ENCODE measurements at places on chromosomes 1 and 21.

GRCh38 chr1:30052178-30052577, 671.2 kb downstream of the MATN1 start:
- no peak for DNase-seq

- no peak for DNase-seq
Measured at GRCh38 chr1:41711581-41711980, 207.1 kb downstream of the HIVEP3 start.

GRCh38 chr1:222976453-222976852, 161.6 kb downstream of the DISP1 start:
- DNase-seq, result no peak

GRCh38 chr1:184472136-184472535, 85.3 kb downstream of the C1orf21 start:
- DNase-seq, result no peak

DNA sequence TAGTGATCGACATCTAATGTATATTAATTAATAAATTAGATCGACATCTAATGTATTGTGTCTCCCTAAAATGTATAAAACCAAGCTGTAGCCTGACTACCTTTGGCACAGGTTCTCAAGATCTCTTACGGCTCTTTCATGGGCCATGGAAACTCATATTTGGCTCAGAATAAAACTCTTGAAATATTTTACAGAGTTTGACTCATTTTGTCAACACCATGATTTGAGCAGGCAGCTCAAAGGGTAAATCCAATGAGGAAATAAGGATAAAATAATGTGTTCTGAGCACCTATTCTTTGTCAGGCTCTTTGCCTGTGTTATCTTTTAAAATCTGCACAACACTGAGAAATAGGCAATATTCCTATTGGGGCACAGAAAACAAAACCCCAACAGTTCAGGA, 223.4 kb upstream of the DUSP10 start:
- no peak for DNase-seq

- DNase-seq, result no peak
Measured at GRCh38 chr1:77120950-77121349, 98.3 kb downstream of the PIGK start.

DNA sequence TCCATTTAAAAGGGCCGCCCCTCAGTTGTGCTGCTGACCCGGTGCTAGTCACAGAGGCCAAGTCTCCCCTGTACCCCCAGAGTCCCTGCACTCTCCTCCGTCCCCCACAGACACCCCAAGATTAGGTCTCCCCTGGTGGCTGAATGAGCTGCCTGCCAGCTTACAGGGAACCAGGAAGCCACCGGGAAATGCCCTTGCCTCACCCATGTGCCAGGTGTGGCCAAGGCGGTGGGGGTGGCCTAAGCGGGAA, 32.7 kb downstream of the HSPG2 start:
- no peak for DNase-seq

GRCh38 chr1:230832476-230832875, 35.8 kb downstream of the C1orf198 start:
- DNase-seq, result no peak

GRCh38 chr1:87702455-87702854, 373.8 kb downstream of the LMO4 start:
- no peak for DNase-seq

GRCh38 chr1:44587796-44588460, 86.4 kb downstream of the TMEM53 start:
- no peak for DNase-seq

DNA sequence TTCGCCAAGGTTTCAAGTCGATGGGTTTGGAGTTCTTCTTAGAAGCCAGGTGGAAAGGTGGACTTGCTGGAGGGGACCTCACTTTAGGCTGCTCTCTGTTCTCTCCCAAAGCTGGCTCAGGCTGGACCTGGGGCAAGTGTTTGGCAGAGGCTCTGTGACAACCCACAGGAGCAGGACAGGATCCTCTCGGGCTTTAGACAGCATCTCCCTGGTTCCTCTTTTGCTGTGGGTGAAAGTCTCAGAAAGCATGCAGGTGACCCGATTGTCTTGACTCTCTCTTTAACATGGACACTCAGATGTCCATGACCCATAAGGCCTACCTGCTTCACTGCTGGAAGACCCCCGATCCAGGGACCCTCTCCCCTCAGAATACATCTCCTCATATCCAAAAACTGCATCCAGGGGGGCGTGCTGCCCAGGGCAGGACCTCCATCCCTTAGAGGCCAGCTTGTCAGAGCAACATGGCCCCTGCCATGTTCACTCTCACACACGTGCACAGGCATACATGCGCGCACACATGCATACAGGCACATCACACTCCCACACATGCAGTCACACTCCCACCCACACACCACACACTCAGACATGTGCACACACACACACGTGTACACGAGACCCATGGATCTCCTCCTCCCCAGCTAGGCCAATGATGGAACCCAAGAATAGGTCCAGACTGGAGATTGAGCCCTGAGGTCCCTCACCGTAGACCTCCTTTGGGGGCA, 21.3 kb downstream of the MRPL37 start:
- no peak for DNase-seq

DNA sequence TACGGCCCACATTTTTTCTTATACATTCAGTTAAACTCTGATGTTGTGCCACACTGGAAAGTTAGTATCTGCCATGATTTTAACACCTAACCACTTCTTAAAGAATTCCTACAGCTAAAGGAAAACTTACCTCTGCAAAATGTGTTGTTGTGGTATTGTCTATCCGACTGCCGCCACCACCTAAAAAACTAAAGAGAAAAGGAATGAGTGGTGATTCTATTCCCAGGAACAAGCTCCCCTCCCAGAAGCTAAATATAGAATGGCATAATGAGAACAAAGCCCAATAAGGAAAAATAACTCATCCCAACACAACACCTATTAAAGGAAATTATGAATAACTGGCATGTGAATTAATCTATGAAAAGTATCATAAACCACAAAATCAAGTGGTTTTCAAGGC, 39.5 kb downstream of the RNF115 start:
- no peak for DNase-seq

- DNase-seq, result no peak
Measured at GRCh38 chr1:36401602-36402503, 4.1 kb upstream of the LSM10 start.

GRCh38 chr1:14612256-14612655, 13.8 kb downstream of the KAZN start:
- no peak for DNase-seq

GRCh38 chr1:58883888-58884482, 100.1 kb upstream of the JUN start:
- no peak for DNase-seq

- DNase-seq, result no peak
Measured at GRCh38 chr1:194117582-194117981, 931.2 kb upstream of the B3GALT2 start.

GRCh38 chr1:167752219-167752985, 30.6 kb downstream of the MPZL1 start:
- no peak for DNase-seq

GRCh38 chr1:101237229-101237837, 514 bp downstream of the S1PR1 start:
- peak; percentile 19 for DNase-seq

GRCh38 chr1:47996406-47997226, 569 bp downstream of the TRABD2B start:
- DNase-seq, result no peak

Data from CD4-positive, alpha-beta T cell treated with Interleukin-6 at 100 ng/mL for 8 hours (primary cell).